ENCODE measurements at places on chromosomes 3 and 15.

DNA sequence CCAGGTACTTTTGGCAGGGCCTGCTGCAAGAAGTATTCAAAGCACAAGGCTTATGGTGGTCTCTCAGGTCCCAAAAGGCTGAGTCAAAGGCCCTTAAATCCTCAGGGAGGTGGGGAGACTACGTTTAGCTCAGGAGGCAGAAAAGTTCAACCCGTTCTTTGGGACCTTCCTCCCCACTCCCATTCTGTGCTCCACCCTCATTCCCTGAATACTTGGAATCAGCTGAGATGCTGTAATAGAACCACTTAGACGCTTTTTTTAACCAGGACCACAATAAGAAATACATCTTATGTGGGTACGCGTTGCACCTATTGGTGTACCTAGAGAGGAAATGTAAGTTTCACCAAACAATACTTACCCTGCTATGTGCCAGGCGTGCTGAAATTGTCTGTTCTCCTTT is 58.0 kb downstream of the FAM174B start:
- no peak for DNase-seq

DNA sequence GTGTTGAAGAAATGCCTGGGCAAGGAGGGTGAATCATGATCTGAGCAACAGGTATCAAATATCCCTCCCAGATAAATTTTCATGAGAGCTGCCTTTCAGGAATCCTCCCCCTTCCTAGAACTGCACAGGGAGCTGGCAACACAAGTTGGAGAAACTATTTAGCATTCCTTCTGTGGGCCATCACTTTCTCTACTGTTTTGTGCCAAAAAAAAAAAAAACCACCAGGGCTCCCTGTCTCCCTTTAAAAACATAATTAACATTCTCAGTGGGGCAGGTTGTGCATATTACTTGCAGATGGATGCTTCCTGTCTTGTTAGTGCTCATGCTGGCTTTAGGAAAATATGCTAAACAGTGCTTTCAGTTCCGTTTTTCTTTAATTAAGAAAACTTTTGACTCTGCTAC is 234.9 kb upstream of the LMCD1 start:
- no peak for DNase-seq

DNA sequence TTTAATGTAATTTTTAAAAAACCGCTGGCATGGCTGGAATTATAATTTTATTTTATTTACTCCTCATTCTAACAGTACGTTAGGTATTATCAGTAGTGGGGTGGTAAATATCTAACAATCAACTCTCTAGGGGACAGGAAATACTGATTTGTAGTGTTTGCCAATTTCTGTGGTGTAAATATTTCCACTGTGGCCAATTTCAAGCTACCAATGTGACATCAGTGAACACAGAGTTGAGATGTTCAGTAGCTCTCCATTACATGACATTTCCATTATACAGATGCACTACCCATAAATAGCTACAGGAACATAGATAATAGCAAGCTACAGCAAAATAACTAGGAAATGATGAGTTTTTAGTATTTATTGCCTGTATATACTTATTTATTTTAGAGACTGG is 10.0 kb upstream of the ARL8B start:
- DNase-seq: no peak

DNA sequence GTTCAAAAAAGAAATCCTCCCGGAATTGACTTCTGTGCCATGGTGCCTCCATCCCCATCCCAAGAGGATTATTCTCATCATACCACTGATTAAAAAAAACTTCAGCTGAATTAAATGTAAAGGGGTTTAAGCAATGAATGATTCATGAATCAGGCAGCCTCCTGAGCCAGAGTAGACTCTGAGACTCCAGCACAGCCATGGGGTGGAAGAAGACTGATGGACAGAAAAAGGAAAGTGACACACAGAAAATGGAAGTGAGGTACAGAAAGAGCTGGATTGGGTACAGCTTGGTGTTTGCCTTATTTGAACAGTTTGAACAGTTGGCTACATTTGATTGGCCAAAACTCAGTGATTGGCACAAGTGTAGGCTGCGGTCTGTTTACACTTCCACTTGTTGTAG is 224.8 kb upstream of the ATP10A start:
- no peak for DNase-seq

GRCh38 chr3:61565569-61565968 is 4.2 kb downstream of the PTPRG start:
- no peak for DNase-seq

GRCh38 chr3:27431116-27431515 is 53.1 kb downstream of the SLC4A7 start:
- no peak for DNase-seq

- no peak for DNase-seq
Measured at GRCh38 chr3:31262201-31262600, 270.5 kb upstream of the STT3B start.

DNA sequence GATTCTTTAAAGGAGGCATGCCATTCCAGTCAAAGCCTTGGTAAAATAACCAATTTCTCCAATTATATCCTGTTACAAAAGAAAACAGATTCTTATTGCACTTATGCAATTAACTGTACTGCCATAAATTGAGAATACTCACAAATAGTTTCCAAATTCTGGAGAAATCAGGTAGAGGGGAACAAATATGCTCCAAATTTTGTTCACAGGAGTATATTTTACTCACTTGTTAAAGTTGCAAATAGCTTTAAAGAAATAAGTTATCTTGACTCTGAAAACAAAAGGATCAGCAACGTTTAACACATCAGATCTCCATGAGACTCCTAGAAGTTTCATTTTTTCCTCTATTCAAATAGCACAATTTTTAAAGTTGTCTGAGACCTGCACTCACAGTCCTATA is 712.1 kb upstream of the ARRDC4 start:
- no peak for DNase-seq

GRCh38 chr15:61489571-61489970 is 260.5 kb upstream of the RORA start:
- DNase-seq: no peak

- no peak for DNase-seq
Measured at GRCh38 chr3:86208772-86209171, 782.2 kb downstream of the VGLL3 start.

GRCh38 chr15:42710662-42711061 is 26.3 kb downstream of the CDAN1 start:
- DNase-seq: no peak

DNA sequence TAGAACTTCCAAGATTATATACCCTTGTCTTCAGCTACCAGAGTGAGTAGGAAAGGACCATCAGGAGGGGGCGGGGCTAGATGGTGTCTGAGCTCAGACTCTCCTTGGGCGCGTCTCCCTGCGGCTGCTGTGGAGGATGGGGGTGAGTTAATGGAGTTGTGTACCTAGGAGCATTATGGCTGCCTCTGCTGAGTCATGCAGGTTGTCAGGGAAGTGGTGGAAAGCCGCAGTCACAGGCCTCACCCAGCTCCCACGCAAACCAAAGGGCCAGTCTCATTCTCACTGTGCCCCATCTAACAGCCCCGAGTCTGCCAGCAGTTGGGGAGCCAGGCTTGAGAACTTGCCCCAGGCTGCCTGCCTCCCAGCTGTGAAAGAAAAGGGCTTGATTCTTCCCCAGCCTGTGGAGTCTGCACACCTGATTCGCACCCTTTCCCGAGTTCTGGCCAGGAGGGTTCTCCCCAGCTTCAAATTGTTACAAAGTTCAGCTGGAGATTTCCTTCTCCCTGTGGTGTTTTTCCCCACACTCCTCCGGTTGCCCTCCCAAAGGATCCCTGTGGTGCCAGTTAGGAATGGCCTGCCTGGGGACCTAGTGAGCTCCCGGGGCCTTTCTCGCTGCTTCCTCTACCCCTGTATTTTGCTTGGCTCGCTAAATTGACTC is 143.3 kb downstream of the HCN4 start:
- no peak for DNase-seq

- no peak for DNase-seq
Measured at GRCh38 chr3:154161806-154162205, 40.6 kb downstream of the ARHGEF26 start.

Measured in stimulated activated CD8-positive, alpha-beta memory T cell treated with anti-CD3 and anti-CD28 coated beads, Interleukin-4, amount 100 ng/mL, for 1 hour (primary cell).